ENCODE measurements at places on chromosomes 2 and 18.

GRCh38 chr2:218033590-218034496, 31.0 kb upstream of the TNS1 start:
- DNase-seq, result no peak

GRCh38 chr2:102892698-102893310, 131.0 kb downstream of the TMEM182 start:
- no peak for DNase-seq

DNA sequence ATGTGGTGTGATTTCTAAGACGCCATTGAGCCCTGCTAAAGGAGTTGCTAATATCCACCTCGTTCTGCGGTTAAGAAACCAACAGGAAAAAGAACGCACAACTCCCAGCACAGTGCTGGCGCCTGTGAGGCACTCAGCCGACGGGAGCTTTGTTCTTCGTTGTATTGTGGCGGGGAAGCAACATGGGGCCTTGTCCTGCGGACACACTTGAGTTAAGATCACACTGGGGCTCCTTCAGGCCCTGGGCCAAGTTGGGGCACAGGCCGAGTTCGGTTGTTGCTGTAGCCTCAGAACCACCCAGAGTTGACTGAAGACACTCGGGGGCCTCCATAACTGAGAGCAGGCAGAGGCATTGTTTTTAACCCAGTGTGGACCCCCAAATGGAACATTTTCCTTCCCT, 30.6 kb upstream of the CD8A start:
- no peak for DNase-seq

- DNase-seq, result no peak
These were observed 136.8 kb downstream of the TMEM163 start for GRCh38 chr2:134581877-134582546.

DNA sequence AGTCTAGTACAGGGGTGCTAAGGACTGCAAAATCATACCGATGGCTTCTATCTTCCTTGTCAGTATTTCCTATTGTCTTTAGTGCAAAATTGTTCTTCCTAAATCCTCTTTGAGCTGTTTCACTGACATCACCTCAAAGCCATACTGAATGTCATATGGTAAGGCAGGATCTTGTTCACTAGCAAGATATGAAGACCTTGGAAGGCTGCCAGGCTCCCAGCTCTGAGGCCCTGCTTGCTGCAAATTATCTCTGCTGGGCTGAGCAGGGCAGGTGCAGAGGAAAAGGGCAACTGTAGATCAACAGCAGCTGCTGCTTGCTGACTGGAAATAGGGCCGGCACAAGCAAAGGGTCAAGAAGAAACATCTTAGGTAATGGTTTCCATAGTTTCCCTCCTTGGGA, 58.2 kb downstream of the PMAIP1 start:
- no peak for DNase-seq
